ENCODE measurements at places on chromosomes 16 and 17.

DNA sequence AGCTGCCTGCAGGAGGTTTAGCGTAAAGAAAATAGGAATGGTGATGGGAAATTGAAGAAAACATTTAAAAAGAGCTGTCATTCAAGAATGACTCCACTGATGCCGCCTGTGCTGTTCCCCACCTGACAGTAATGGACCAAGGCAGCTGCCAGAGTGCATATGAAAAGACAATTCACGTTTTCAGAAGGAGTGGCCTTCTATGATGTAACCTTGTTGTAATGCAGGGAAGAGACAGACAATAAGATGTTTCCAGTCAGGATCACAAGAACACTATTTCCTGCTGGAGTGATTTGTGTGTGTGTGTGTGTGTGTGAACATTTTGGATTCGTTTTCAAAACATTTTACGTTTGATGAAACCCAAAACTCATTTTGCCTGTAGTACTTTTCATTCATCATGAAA is 203.7 kb downstream of the LGALS9B start:
- DNase-seq: no peak

DNA sequence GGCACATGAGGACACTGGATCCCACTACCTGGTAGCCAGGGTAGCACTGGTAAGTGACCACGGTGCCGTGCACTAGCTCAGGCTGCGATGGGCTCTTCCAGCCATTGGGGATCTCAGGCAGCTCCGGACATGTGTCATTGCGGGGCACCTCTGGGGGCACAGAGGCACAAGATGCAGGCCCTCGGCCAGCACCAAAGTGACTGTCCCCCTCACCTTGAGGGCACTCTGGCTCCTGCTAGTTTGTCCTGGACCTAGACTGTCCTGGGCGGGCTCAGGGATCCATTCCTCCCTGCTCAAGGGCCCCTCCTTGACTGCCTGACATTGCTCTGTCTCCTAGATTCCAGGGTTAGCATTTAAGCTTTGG is 6.7 kb upstream of the PHF12 start:
- no peak for DNase-seq

- DNase-seq: no peak
These were observed at the start of gene DBNDD1 for GRCh38 chr16:90018652-90019542. DBNDD1 (minus strand) TSS chr16:90019456; CDS start chr16:90019341, 115 bp downstream.

- DNase-seq: no peak
These were observed 34.8 kb upstream of the ADAMTS18 start for GRCh38 chr16:77469634-77470033.

GRCh38 chr16:84084570-84085270 is 32.0 kb downstream of the MBTPS1 start:
- DNase-seq: no peak

- DNase-seq: no peak
These were observed 80.8 kb downstream of the CNGB1 start for GRCh38 chr16:57889960-57890751.

GRCh38 chr17:80002690-80003490 is 32.8 kb downstream of the TBC1D16 start:
- DNase-seq: no peak

DNA sequence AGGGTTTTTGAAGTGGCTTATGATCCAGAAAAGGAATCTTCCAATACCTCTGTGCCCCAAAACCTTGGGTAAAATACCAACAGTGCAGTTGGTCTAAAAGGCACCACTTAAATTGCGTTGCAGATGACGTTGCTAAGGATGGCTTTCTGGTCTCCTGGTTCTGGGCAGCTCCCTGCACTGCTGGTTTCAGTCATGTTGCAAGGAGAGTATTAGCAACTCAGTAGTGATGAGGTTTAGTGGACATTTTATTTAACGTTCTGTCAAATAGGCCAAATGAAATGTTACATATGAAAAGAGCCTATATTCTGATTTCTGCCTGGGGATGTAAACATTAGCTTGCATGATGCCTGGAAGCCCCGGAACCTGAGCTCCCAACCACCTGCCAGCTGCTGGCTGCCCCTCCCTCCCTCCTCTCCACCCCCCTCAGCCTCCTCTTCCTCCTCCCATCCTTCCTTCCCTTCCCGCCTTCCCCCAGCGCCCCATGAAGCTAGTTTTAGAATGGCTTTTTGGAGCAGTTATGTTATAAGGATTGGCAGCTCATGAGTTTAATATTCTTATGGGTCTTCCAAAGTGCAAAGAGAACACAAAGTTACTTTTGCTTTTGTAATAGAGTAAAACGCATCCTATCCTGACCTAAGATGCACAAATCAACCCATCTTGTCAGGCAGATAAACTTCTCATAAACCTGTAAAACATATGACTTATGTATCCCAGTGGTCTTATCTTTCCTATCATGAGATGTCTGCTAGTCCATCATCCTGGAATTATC is 20.7 kb downstream of the CD7 start:
- no peak for DNase-seq

- DNase-seq: no peak
These were observed 18.7 kb upstream of the ADGRG1 start for GRCh38 chr16:57609541-57610401.

DNA sequence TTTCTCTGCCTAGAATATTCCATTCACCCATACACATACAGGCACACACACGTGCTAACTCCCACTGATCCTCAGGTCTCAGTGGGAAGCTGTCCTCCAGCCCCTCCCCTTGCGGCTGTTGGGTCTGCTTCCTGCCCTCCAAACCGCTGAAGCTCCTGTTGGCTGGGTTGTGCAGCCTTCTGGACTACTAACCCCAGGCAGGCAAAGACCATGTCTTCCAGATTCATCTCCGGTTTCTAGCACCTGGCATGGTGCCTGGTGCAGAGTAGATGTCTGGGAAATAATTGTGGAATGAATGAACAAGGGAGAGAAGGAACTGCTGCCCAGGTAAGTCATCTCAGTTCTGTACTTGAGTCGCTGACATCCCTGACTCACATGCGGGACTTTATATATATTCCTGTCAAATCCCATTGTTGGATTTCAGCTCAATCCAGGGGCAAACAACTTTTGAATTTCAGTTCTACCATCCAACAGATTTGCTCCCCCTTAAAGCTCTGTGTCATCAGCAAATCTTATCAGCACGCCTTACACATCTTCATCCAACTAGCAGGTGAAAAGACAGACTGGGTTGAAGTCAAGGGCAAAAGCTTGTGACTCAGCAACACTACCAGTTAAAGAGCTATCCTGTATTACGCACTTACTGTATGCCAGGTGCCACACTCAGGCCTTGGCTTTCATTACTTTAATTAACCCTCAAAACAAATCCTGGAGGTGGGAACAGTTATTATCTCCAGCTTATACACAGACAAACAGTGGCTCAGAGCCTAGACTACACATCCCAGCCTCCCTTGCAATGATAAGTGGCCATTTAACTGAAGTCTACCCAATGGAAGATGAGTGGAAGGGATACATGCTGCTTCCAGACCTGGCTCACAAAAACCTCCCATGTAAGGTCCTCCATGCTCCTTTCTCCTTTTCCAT is 51.1 kb downstream of the SRCIN1 start:
- DNase-seq: no peak

DNA sequence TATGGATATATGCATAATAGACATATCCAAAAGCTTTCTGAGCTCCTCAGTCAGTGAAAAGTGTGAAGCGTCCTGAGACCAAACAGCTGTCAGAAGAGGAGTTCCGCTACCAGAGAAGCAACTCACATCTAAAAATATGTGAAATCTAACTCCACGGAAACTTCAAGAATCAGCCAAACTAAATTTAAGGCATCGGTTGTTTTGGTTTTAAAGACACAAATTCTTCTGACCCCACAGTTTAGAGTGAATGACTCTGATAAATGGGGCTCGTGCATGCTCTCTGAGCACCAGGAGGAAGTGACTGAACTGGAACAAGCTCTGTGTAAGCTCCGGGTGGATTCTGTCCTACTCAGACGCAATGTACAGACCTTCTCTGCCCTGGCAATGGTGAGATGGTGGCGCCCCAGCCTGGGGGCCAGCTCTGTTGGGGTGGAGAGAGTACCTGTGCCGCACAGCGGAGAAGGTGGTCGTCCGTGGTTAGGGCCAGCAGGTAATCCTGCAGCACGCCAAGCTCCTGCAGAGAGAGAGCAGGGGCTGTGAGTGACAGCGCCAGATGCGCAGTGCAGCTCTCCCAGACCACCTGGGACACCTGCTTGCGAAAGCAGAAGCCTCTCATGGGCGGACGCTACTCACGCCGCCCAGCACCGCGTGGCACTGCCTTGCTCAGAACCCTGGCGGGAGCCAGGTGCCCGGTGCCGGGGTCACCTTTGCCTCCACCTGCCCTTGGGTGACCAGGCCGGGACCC is 44.4 kb upstream of the ATP2A3 start:
- no peak for DNase-seq

- DNase-seq: no peak
These were observed 186.8 kb downstream of the COPRS start for GRCh38 chr17:31672161-31672819.

GRCh38 chr16:57406881-57407280 is 2.3 kb downstream of the CCL17 start:
- DNase-seq: no peak

DNA sequence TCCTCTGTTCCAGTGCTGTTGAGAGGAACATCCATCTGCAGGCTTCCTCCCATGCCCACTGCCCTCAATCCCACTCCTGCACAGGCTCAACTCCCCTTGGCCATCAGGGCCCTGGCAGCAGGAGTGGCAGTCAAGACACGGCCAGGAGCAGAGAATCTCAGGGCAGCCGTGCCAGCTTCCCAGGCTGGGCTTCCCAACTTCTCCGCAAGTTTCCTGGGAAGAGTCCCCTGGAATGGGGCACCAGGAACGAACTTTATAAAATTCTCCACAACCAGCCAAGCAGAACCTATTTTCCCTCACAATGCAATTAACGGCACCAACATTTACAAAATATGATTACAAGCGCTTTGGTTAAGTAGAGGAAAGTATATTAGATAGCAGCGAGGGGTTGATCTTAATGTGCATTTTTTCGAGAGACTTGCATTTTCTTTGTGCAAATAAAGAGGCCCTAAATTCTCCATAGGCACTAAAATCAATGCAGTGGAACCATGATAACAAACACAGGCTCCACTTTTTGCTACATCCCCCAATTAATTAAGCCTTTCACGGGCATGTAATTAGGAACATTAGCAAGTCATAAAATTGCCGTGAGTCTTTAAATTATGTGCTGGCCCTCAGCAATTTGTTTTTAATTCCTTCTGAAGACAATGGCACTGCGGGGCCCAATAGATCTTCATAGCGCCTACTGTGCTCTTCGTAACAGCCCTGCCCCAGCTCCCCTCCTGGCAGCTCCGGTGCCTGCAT is 99.9 kb upstream of the LHX1 start:
- DNase-seq: no peak

DNA sequence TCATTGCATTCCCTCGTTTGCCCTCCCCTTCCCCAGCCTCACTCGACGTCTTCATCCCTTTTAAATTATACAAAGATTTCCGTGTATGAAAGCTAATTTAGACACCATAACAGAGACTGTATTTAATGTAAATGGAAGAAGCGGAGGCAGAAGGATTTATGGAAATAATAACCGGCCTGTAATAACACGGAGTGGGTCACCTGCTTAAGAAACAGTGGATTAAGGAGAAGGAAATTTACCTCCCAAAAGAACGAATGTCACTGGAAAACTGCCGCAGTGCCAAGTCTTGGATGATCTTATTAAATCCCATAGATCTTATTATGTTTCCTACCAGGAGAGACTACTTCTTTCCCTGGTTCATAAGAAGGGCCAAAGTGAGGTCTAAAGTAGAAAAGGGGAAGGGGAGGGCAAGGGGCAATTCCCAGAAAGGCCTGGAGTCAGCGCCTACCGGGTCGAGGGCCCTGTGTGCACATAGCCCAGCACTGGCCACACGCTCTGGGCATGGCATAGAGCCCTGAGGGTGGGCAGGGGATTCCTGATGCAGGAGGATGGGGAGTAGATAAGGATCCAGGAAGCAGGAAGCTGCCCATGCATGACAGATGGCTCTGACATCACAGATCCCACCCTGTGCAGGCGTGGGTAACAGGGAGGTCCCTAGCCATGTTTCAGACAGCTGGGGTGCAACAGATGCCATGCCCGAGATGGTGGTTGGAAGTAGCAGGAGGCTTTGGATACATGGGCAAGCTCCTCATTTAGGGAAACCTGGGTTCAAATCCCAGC is 56.2 kb upstream of the RPL38 start:
- no peak for DNase-seq

- no peak for DNase-seq
These were observed 3.7 kb downstream of the FTO start for GRCh38 chr16:53707671-53708070.

DNA sequence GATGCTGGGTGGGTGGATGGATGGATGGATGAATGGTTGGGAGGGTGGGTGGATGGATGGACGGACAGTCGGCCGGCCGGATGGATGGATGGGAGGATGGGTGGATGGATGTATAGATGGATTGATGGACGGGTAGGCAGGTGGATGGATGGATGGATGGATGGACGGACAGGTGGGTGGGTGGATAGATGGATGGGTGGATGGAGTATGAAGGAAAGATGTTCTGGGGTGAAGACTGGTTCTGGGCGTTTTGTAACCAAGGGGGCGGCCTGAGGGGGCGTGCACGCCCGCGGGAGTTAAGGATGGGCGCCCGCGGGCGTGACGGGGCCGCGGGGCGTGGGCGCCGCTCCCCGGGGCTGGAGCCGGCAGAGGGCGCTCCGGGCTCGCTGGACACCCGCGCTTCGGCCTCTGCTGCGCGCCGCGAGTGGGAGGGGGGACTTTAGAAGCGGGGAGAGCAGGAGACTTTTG is at the start of gene NECAB2:
Gene NECAB2 (plus strand): TSS at position 407 of the 468 bp plus-strand sequence. CDS start 405 bp downstream, outside the sequence.
- no peak for DNase-seq

GRCh38 chr16:25141648-25142047 is 30.1 kb downstream of the LCMT1 start:
- no peak for DNase-seq

- DNase-seq: no peak
These were observed 124.9 kb downstream of the CYLD start for GRCh38 chr16:50866806-50867205.

Measured in brain pericyte (primary cell).